Activated B cell treated with CpG ODN at 0.5 μM for 24 hours (primary cell): ENCODE measurements at places on chromosomes 7 and 10.
A peak's percentile ranks its signal among the peaks of the same experiment; 100 is the strongest.

DNA sequence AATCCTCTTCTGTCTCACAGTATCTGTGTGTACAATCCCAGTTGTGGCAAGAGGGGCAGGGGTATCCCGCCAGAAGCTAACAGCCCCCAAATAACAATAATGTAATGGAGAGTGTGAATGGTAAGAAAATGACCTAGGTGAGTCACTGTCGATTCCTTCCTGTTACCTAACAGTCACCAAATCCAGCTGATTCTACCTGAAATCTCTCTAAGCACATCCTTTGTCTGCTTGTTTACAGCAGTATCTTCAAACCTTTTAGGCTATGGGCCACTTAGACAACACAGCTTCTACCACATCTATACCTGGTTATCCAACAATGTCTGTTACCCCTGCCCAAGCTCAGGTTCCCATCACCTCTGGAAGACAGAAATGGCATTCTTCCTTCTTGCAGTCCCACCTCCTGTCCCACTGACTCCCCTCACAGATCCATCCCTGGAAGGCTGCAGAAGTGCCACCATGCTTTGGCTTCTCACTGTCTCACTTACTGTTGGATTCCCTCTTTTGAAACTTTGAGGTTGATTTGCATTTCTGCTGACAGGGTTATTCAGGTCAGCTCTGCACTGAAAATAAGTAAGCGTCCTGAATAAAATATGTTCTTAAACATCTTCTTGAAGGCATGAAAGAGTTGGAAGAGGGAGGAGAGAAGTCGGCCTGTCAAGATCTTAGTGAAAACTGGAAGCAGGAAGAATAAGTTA is 13.1 kb downstream of the PIP4K2A start:
- no peak for DNase-seq

DNA sequence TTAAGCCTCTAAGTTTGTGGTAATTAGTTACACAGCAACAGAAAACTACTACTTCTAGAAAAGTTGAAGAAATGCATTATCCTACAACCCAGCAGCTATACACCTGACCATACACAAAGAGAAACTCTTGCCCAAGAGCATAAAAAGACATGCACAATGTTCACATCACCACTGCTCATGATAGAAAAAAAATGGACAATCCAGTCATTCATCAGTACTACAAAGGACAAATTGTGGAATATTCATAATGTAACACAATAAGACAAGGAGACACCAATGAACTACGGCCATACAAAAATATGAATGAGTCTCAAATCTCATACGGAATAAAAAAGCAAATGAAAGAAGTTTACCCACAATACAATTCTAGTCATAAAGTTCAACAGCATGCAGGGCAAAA is 87.4 kb downstream of the ZFAND4 start:
- DNase-seq: no peak

DNA sequence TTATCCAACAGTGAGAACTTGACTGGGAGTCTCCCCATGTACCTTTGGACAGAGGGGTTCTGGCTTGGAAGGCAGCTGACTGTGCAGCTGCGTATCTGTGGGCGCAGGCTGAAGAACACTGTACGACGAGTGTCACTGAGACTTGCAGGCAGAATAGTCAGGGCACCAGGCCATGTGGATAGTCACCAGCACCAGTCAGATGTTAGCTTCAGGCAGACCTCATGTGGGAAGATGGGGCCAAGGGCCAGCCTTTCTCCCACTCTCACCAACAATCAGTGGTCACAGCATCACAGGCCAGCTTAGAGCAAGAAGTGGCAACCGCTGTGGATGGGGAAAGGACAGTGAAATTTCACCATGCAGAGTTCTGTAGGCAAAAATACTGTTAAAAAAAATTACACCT is 43.4 kb upstream of the GJD4 start:
- no peak for DNase-seq

- peak; percentile 67 for DNase-seq
Measured at GRCh38 chr10:114526504-114527238, 122.4 kb upstream of the AFAP1L2 start.

DNA sequence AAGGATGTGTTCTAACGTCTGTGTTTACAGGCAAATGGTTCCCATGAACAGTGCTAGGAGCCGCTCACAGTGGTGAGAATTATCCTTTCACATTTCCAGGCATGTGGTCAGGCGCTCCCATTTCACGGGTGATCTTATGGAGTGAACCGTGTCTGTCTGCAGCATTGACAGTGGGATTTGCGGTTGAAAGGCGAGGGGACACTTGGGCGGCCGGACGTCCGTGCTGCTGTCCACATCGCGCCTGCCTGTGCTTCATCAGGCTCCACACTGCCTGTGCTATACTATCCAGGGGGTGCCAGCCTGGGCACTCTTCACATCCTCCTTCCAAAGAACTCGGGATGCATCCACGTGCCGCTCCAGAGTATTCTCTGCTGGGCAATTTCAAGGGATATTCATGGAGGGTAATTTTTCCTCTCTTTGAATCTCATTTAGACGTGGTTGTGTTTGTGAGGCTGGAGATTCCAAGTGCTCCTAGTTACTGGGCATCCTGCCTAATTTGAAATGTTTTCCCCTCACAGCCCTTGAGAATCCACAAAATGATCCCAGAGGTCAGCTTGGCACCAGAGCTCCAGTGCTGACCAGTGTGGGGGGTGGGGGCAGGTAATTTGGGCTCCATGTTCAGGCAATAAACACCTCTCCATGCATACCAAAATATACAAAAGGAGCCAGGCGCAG is 61.9 kb upstream of the EBF3 start:
- no peak for DNase-seq

DNA sequence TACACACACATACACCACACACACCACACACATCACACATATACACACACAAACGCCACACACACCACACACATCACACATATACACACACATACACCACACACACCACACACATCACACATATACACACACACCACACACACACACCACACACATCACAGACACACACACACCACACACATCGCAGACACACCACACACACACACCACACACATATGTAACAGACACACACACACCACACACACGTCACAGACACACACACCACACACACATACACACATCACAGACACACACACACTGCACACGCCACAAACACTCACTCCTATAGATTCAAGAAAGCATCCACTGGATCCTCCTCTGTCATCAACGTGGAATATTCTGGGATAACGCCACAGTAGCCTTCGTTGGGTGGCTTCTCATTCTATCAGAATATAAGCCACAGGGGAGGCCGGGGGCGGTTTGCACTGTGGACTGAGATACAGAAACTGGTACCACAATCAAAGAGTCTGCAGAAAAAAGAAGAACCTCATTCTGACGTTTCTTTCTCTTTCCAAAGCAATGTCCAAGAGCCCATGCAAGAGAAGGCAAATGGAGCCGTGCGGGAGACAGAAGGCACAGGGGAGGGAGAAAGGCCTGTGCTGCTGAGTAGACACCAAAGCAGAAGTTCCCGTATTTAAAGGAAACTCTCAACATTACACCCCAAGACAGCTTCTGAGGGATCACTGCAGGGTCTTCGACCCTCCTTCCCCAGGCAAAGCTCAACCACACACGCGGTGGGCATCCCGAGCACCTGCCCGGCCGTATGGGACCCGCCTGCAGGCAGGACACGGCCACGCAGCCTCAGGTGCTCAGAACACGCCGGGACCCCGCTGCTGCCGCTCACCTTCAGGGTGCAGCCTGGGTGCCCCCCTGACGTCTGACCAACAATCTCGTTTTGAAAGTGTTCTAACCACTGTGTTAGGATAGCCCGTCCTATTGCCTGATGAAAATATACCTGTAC is 321.2 kb downstream of the DNAJB6 start:
- DNase-seq: no peak

DNA sequence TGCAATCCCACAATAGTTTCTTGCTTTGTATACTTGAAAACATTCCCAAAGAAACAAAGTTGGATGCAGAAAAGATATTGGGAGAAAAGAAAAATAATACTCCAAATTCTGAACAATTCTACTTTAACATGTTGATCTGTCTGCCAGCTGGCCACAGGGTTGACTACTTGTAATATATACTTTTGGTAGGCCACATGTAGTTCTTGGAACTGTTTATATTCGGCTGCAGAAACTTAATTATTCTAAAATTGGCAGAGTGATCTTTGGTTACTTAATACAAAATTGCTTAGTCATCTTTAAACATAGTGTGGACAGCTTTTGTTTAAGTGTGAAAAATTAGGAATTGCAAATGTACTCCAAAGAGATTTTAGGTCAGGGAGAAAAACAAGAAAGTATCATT is 76.0 kb downstream of the CALD1 start:
- DNase-seq: no peak

DNA sequence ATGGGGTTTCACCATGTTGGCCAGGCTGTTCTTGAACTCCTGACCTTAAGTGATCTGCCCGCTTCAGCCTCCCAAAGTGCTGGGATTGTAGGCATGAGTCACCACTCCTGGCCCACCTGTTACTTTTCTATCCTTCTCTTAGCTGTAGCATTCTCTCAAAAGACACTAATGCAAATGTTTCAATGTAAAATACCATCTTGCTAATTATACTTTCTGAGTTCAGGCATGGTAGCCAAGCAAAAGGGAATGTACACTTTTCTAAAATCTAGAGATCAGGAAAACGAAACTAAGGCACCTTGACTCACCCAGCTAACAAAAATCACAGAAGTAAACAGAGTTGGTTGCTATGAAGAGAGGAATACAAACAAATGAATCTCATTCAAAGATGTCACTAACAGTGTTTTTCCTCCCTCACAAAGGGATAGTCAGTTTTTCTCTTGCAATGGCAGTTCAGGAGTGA is 401.0 kb upstream of the NRP1 start:
- no peak for DNase-seq

DNA sequence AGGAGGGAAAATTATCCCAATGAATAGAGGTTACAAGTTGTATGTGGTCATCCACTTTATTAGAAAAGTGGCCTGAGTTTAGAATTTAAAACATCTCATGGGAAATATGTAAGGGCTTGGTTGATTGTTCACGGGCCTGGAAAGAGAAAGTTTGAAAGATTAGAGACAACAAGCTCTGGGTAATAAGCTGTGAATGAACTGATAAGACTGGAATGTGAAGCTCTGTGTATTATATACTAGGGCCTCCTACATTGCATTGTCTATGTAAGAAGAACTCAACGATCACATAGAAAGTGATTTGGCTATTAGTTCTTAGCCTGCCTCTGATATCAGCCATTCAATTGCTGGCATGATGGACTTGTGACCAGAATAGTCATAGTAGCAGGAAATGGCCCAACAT is 199.2 kb upstream of the MAGI2 start:
- no peak for DNase-seq

DNA sequence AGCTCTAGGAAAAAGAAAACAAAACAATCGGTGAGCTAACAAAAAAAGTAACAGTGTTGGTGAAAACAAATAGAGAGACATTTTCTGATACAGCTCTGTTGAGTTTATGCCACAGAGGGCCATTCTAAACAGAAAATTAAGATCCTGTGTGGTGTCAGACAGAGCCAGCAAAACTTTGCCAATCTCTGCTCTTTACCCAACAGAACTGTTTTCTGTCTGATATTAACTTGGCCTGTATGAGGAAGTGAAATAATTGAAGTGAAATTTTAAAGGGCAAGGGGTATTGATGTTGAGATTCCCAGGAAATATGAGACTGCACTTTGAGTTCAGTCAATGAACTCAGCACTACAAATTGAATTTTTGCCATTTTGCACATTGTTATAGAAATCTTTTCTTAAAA is 101.0 kb downstream of the AOAH start:
- no peak for DNase-seq

GRCh38 chr10:97071496-97071895 is 114.3 kb downstream of the SLIT1 start:
- no peak for DNase-seq

GRCh38 chr7:157951300-157952049 is 614.7 kb downstream of the DNAJB6 start:
- DNase-seq: no peak

DNA sequence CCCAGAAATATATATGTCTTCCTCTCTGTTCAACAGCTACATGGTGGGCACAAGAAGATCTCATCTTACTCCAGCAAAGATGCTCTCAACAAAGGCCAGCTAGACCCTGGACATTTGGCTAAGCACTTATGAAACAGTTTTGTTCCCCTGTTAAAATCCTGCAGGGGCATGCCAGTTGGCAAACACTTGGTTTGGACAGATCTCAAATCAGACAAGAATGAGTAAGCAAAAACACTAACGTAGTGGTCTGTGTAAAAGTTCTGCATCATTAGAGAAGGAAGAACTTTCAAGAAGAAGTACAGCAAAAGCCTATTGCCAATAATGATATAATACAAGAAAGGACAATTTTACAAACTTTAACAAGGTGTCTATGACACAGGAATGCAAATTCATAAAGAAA is 125.6 kb downstream of the CALN1 start:
- DNase-seq: no peak

DNA sequence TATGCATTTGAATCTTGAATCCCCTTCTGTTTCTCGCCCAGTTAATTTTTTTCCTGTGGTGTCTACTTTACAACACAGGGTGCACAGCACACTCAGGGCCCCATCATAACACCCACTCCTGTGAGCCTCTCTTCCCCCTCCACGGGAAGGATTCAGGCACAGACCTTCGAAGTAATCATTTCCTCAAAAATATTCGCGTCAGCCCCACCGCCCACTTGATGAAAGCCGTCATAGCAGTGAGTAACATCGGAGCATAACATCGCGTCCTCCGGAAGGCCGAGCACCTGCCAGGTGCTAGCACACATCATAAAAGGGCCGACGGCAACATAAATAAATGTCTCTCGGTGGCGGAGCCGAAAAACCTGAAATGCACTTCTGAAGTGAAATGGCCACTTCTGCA is 201.7 kb upstream of the ADARB2 start:
- DNase-seq: peak; percentile 27

DNA sequence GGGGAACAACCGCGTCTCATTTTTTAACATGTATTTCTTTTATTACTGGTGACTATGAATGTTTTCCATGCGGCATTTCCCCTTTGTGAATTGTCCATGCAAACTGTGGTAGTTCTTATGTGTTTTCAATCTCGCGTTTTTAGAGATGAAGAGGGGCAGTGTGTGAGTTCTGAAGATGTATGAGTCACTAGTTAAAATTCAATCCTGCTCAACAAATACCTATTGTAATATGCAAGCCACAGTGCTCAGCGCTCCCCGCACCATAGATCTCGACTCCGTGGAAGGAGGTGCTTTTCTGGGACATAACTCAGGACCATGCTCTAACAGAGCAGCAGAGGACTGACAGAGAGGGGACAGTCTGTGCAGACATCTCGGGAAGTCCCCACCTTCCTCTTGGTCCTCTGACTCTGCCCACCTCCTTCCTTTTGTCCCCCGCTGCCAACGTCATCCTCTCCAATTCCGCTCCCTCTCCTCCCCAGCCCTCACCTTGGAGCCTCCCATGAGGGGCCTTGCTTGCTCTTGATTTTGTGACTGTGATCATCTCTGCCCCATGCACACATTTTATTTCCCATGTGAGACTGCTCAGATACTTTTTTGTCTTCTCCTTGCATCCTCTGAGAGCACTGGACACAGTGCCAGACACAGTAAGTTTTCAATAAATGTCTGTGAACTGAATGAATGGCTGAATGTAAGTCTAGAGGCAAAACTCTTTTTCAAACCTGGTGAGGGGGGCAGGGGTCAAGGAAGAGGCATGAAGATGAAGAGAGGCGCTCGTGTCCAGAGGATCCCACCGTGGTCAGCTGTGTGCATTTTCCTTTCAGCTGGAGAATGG is 42.7 kb upstream of the PLEKHA1 start:
- DNase-seq: no peak

- DNase-seq: no peak
Measured at GRCh38 chr7:65953001-65953720, 28.9 kb downstream of the GUSB start.

- no peak for DNase-seq
Measured at GRCh38 chr10:71743866-71744265, 24.3 kb upstream of the C10orf105 start.
